NCI-H748 treated with DMSO at 0.1 percent for 48 hours (cell line): ENCODE measurements at places on chromosomes 7 and 10.

DNA sequence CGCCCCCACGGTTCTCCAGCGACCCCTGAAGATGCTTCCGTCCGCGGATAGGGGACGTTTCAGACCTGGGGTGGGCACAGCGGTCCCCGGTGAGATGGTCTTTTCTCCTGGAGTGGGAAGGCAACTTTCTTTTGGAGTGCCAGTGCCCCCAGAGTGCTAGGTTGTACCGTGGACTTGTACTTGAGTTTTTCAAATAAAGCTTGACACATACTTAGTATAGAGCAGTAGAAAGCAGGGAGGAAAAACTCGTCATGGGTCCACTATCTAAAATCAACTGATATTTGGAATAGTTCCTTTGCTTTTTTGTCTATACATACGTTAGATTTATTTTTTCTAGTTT, 28.4 kb downstream of the RBM20 start:
- DNase-seq = no peak

- no peak for DNase-seq
Observed at GRCh38 chr10:369221-369683, 234.0 kb downstream of the ZMYND11 start.

GRCh38 chr7:134452991-134453473, 5.9 kb downstream of the AKR1B1 start:
- DNase-seq = no peak

DNA sequence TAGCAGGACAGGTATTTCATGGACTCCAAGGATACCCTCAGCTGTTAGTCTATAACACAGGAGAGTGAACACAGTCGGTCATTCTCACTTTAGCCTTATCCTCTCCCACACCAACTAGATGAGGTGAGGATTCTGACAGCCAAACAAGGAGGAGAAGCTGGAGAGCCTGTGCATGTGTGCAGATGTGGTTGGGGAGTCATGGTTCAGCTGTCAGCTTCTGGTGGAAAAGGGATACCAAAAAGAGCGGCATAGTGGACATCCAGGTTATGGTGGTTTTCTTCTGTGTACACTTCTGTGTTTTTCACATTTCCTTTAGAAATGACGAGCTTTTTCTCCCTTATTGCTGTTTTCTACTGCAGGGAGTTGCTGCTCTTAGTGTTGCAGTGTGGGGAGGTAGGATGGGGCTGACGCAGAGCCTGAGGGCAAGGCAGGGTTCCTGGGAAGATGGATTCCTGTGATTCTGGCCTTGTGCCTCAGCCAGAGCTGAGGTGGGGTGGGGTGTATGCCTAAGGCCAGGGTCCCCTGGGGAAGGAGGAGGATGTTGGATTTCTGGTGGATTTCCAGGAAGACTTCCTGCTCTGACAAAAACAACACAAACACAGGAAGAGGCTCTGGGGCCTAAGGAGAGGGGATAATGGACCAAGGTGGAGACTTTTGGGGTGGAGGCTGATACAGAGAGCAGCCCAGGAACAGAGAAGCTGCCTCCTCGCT, 26.6 kb downstream of the PLAU start:
- DNase-seq = no peak

DNA sequence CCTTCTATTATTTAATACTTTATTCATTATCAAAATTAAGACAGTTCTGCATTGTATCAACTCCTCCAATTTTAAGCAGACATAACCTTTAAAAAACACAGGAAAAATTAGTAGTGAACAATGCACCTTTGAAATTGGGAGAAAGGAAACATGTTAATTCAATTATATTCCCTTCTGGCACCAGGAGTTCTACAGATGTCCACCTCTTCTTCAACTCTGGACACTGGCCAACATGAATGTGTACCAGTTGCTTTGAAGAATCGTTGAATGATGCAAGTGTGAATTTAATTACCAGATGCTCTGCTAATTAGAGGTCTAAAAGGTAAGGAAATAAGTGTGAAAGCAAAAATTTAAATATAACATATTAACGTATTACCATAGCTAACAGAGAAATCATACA, 206.7 kb upstream of the IGFBP3 start:
- no peak for DNase-seq

DNA sequence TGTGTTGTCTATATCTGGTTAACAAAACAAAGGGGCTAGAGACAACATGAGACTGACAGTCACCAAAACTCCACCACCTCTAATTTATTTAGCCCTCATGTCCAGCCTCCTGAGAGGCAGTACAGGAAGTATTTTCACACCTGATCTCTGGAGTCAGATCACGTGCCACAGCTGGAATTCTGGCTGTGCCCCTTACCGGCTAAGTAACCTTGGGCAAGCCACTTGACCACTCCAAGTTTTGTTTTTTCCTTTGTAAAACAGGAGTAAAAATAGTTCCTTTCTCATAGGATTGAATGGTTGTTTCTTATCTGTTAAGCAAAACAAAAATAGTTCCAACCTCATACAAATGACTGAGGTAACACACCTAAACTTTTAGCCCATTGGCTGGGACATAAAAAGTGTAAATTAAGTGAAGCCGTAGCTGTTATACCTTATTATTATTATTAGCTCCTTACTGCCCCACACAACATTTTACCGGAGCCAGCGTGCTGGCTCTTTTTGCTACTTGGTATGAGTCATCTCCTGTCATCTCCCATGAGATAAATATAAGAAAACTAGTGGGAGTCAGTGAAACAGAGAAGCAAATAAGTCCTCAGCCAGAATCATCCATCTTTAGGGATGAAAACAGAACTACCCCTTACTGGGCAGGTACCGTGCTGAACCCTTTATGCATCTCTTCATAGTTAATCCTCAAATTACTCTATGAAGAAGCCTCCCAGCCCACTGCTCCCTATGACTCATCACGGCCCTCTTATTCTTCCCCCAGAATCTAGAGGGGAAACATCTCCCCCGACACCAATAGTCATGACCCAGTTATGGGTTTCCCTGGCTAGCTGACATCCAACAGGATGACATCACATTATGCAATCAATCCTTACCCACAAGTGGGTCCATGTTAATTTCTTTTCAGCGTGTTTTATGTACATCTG, 44.9 kb downstream of the PPP1R3C start:
- DNase-seq = no peak

DNA sequence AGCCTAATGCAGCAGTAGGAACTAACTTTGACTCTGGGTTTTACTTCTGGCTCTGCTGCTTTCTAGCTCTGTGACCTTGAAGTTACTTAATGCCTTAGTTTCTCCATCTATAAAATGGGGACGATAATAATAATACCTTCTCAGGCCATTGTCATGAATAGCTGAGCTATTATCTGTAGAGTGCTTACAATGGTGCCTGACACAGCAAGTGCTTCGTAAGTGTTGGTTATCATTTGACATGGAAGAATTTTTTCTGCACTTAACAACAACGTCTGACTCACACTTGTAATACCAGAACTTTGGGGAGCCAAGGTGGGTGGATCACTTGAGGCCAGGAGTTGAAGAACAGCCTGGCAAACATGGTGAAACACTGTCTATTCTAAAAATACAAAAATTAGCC, 140.5 kb downstream of the ARL4A start:
- no peak for DNase-seq

DNA sequence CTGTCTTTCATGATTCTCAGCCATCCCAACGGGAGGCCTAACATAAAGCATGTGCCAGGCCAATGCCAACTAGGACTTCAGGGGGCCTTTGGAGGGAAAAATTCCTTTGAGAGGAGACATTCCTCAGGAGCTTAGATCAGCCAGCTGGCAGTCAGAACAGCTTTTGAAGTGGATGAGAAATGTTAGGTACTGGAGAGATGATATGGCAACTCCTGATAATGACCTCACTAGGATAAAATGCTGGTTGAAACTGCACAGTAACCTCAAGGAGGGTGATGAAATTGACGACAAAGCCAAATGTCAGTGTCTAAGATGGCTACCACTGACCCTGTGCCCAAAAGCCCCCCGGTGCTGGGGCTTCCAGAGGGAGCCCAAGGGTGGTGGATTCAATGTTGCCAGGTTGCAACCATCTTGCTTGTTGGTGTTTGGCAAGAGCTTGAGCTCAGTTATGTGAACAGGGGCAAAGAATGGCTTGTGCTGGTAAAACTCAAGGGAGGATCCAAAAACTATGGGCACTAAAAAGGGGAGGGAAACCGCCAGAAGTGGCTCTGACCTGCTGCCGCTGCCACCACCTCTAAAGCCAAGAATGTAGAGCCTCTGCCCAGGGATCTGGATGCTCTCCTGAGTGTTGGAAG, 121.2 kb downstream of the UBE2H start:
- DNase-seq = no peak

DNA sequence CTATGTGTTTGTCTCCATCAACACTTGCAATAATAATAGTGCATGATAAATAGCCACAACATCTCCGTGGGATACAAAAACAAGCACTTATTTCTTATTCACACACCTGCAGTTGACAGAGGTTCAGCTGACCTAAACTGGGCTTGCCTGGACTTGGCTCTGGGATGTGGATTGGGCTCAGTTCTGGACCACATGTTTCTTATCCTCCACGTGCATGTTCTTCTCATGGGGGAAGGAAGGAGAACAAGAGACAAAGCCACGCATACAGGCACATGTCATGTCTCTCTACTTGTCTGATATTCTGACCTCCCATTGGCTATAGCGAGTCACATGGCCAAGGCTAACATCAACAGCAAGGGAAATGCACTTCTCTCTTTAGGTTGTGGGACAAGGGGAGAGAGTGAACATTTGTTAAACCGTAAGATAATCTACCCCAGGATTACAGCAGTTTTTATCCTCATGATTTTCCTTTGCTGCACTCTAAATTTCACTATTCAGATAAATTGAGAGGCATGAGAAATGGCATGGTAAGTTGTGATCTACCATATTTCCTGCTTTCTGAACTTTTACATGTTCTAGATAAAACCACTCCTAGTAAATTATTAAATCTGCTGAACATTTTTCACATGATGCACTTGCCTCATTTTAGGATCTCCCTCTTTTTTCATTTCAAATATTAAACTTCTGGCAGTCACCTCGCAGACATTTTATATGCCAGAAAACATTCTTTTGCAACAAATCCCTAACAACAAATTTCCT, 33.7 kb downstream of the CFAP58 start:
- no peak for DNase-seq

- DNase-seq = no peak
Observed at GRCh38 chr7:80635533-80635932, 2.9 kb upstream of the CD36 start.

DNA sequence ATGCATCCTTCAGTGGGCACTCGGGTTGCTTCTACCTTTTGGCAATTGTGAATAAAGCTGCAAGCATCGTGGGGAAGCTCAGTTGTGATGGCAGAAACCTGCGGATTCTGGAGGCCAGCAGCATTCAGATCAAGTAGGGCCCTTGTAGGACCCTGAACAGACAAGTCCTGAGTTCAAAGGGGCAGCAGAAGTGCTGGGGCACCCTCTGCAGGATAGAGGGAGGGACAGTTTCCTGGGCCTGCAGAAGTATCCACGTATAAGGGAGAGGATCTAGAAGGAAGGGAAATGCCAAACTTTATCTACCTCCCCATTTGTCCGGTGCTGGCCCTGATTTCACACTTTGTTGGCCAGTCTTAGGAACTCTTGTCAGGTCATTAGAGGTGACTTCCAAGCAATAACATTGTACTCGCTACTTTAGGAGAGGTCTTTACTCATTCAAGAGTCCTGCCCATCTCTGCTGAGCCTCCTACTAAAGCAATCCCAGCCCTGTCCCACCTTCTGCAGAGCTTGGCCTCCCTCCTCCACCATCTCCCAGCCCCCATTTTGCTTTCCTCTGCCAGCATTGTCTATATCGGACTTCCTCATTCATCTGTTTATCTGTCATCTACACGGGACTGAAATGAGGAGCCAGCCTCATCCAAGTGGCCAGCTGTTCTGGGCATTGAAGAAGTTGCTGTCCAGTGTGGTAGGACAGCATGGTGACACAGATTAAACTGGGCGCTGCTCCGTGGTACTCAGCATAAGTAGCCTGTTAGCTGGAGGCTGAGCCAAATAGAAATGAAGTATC, 26.6 kb upstream of the R3HCC1L start:
- DNase-seq = no peak

DNA sequence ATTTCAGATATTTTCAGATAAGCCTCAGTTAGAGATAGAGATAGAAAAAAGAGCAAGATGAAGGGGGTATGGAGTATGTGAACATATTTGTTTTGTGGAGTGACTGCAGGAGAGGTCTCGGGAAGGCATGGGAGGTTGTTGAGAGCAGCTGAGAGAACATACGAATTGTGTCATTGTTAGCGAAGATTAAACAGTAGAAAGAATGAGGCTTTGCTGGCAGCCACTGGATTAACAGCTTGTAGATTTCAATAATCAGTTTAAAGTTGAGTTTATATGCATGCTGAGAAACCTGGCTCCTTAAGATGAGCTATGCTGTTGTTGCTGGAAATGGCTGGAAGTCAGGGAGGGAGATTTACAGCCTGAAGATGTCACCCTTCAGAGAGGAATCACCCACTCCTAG, 100.9 kb upstream of the SORCS3 start:
- DNase-seq = no peak

DNA sequence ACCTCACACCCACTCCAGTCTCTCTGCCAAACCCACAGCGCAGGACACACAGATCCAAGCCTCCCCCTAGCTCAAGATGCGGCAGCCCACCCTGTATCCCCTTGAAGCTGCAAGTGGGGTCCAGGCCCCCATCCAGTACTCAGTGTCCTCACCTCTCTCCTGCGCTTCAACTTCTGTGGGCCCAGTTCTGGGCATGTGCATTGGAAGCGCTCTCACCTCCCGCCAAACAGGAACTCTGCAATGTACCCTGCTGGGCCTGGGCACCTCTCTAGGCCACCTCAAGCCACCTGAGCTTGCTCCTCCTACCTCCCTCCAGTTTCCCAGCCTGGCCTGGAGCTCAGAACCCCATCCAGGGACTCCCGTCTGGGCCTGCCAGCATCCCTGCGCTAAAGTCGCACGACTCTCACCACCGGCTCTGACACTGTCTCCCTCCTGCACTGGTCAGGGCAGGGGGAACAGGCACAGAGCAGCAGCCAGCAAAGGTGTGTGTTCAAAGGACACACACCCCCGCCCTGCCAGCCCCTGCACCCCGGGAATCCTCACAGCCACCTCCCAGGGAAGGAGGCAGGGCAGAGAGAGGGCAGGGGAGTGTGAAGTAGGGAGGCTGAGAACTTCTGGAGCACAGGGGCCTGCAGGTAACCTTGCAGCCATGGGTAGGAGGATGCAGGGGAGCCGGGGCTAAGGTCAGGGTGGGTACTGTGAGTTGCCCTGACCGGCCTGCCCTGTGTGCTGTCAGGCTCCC, 51.7 kb upstream of the MSMB start:
- DNase-seq = no peak

DNA sequence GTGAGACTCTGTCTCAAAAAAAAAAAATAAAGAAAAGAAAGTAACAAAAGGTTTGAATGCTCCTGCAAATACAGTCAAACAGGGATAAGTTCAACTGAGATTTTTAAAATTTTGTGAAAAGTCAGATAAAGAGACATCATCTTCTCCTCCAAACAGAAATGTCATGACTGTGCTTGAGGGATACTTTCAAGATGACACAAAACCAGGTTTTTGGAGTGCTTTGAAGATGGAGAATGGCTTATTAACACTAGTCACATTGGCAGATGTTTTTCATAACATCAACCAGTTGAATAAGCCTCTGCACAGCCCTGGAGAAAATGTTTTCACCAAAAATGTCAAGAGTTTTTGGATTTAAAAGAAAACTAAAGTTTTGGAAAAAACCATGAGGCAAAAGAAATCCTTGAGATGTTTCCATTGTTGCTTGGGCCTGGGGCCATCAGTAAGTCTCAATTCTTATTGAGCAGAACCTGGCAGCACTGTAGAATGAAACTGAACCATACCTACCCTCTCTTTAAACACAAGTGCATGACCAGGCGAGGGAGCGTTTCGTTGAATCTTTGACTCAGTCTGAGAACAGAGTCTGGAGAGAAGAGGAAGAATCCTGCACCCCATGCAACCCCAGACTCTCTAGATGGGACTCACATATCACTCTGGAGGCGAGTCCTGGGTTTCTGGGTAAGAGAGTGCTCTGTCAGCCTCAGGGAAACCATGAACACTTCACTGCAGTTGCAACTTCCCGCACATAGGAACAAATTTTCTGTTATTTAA, 37.4 kb upstream of the PRKCQ start:
- DNase-seq = no peak
